ENCODE measurements at places on chromosomes 12 and 14. TPM values are rescaled to one million over a fixed set of nuclear protein-coding genes. Genes with fewer than 3 reads are reported as not detected.

The PTPRR gene
- polyA plus RNA-seq = not detected

The IL31 gene
- not detected for polyA plus RNA-seq

The SLCO1A2 gene
- polyA plus RNA-seq = not detected

The OSGEP gene
- polyA plus RNA-seq = 39.3 TPM

The BMP4 gene
- 1.1 TPM for polyA plus RNA-seq

The LRRC10 gene
- not detected for polyA plus RNA-seq

The CLEC4D gene
- not detected for polyA plus RNA-seq

The GPR135 gene
- 0.24 TPM for polyA plus RNA-seq

The KRT85 gene
- polyA plus RNA-seq = not detected

The CLEC12A gene
- not detected for polyA plus RNA-seq

The KRT77 gene
- not detected for polyA plus RNA-seq

The IFNG-AS1 gene
- polyA plus RNA-seq = 4.6 TPM

The EML5 gene
- polyA plus RNA-seq = 0.46 TPM

Data from CD4-positive, alpha-beta memory T cell (primary cell).